Transverse colon (tissue), 4 donors: ENCODE measurements at places on chromosomes 6 and 20.

DNA sequence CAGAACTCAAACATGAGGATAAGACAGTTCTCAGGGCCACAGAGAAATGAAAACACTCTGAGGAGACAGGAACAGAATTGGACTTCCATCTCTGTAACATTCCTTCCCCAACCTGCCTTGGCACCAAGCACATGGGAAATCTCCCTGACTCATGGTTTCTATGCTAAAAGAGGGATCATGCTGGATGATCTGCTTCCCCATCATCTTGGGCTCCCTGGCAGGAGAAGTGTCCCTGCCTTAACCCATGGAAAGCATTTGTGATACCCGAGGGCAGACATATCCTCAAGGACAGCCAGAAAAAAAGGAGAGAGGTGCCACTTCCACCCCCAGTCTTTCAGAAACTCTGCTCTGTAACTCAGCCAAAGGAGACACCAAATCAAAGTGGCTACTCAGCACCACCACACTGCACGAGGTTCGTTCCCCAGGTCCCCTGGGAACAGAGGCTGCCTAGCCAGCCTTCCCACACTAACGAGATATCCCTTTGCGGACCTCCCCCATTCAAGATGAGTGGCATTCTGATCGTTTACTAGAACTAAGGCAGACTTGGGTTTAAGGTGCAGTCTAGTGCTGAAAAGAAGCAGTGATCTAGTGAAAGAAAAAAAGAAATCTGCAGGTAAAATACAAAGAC is 34.8 kb downstream of the BLOC1S5 start:
- no peak for DNase-seq

DNA sequence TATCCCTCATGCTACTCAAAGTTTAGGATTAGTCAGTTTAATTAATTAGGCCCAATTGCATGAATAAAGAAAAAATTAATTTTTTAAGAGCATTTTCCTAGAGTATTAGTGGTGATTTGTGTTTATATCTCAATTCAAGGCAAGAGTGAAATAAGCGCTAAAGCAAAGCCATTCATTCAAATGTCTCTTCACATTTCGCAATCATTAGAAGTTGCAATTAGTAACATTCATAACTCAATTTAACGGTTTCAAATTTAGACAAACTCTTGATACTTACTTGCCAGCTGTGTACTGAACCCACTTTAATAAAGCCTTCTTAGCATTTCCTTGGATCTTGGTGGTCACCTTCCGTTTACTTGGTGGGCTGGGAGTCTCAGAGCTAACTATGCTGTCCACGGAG is 127.2 kb downstream of the SYNE1 start:
- no peak for DNase-seq

DNA sequence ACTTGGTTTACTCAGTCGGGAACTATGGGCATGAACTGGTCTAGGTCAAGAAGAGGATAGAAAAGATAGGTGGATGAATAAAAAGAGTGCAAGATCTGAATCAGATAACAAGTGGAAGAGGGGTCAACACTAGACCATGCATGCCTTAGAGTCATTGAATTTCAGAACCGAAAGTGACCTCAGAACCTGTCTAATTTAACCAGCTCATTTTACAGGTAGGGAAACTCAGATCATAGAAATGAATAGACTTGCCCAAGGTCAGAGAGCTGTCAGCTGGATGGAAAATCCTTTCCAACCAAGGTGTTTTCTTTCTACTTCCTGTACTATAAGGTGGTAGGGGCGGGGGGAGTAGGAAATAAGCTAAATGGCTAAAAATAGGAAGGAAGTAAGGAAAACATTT is 121.4 kb upstream of the ADGRF1 start:
- no peak for DNase-seq

DNA sequence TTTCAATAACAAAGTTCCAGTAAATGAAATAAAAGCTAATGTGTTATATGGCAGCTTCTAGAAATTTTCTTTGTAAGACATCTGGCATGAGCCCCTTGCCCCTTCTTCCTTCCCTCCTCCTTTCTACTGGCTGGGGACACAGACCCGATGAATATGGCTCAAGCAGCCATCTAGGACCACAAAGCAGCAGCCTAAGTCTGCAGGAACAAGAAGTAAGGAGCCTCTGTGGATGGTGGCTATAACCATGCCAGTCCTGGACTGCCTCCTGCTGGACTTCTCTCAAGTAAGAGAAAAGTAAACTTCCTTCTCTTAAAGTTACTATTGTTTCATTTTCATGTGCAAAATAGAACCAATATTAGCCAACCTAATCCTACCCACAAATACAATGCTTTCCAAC is 114.9 kb upstream of the DST start:
- peak; percentile 52 for DNase-seq

GRCh38 chr6:134936931-134937330 is 13.0 kb downstream of the ALDH8A1 start:
- DNase-seq: no peak

- peak; percentile 75 for DNase-seq
Measured at GRCh38 chr6:30885481-30885998, 1.2 kb downstream of the DDR1 start.

GRCh38 chr6:144690666-144691065 is 405.5 kb downstream of the UTRN start:
- DNase-seq: no peak

- no peak for DNase-seq
Measured at GRCh38 chr6:79657238-79657637, 26.1 kb downstream of the SH3BGRL2 start.

DNA sequence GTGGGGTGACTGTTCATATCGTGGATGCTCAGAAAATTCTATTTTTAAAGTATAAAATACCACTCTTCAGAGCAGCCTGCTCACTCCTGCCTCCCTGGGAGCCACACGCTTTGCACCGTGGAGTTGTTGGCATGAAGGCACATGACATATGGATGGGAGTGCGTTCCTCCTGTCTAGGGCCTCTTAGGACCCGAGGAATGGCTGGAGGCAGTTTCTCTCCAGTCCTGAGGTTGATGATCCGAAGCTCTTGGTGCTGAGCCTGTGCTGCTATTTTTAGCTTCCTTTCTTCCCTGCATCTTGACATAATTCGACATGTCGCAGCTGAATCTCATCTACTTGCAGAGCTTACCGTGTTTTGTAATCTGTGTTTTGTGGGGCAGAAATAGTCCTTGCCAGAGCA is 73.9 kb downstream of the PHACTR3 start:
- no peak for DNase-seq

DNA sequence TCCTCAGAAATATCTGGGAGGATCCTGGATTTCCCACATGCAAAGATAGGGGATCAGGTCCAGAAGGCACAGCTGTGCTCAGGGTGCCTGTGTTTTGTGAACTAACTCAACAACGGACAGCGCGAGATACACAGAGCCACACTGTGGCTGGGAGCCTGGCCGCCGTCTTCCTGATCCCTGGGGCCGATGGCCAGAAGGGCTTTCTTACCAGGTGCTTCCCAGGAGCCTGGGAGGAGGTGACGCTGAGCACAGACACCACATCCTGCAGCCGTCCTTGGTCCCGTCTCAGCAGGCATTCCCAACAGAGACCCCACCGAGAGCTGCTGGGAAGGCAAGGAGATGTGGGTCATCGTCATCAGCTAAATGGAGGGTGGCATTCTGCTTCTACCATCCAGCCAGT is 144.6 kb upstream of the AFDN start:
- DNase-seq: no peak

DNA sequence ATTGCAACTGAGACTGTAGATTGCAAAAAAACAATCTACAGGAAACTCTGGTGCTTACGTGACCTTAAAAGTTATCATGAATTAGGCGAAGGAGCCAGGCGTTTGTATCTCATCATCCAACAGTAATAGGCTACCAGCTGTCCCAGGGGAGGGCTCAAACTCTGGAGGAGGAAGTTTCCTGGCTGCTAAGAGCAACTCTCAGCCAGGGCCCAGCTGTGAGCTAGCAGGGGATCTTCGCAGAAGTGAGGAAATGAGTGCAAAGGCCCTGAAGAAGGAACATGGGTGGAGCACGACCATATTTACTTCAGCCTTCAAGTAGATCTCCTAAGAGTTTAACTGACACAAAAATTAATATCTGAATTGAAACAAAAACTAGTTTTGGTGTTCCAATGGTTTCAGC is 686.9 kb upstream of the MAP3K7 start:
- no peak for DNase-seq

- DNase-seq: no peak
Measured at GRCh38 chr20:59579404-59580145, 24.8 kb upstream of the PHACTR3 start.

GRCh38 chr6:149806127-149806526 is 56.6 kb downstream of the PCMT1 start:
- DNase-seq: no peak

DNA sequence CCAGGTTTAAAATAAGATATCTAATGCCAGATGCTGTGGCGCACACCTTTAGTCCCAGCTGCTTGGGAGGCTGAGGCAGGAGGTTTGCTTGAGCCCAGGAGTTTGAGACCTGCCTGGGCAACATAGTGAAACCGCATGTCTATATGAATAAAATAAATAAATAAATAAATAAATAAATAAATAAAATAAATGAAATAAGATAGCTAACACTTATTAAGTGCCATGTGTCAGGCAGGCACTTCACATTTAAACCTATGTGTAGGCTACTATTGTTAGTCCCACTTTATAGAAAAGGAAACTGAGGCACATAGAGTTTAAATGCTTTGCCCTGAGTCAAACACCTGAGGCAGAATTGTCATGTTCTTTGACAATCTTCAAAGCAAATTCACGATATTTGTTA is 32.9 kb upstream of the RREB1 start:
- DNase-seq: no peak

DNA sequence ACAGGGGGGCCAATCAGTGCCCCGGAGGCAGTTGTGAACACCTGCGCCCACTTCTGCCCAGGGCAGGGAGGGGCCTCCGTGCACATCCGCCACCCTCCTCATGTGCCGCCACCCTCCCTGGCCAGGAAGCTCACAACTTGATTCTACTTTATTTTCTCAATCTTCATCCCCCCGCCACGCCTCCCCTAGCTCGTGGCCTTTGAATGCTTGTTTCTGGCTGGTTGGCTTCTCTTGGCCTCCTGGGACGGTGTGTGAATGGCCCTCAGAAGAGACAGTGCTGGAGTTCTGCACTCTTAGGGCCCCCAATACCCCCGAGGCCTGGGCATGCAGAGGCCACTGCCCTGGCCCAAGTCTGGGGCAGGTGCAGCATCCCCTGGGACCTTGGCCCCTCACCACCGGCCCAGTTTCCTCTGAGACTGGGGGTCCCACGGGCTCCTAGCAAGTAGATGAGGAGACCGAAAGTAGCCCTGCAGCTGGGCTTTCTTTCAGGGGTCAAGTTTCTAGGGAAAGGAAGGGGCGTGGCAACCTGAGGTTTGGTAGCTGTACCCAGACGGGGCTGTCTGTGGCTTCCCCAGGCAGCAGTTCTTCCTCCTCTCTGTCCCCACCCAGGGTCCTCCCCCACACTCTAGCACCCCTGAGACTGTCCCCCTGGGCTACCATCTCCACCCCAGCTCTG is 1.3 kb downstream of the RGS19 start:
- DNase-seq: peak; percentile 68

DNA sequence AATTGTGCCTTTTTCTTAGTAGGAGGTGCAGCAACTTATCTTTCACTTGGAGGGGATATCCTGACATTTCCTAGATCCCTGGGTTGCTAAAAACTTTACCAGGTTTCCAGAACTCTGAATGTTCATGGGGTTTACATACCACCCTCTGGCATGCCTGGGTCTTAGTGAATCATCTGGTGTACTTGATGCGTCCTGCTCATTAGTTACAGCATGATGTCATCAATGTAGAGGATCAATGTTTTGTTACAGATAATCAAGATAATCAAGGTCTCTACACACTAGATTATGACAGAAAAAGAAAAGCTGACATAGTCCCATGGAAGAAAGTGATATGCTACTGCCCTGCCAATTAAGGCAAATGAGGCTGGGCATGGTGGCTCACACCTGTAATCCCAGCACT is 27.0 kb downstream of the FITM2 start:
- DNase-seq: no peak

- no peak for DNase-seq
Measured at GRCh38 chr20:19880256-19881079, 122.4 kb downstream of the RIN2 start.

DNA sequence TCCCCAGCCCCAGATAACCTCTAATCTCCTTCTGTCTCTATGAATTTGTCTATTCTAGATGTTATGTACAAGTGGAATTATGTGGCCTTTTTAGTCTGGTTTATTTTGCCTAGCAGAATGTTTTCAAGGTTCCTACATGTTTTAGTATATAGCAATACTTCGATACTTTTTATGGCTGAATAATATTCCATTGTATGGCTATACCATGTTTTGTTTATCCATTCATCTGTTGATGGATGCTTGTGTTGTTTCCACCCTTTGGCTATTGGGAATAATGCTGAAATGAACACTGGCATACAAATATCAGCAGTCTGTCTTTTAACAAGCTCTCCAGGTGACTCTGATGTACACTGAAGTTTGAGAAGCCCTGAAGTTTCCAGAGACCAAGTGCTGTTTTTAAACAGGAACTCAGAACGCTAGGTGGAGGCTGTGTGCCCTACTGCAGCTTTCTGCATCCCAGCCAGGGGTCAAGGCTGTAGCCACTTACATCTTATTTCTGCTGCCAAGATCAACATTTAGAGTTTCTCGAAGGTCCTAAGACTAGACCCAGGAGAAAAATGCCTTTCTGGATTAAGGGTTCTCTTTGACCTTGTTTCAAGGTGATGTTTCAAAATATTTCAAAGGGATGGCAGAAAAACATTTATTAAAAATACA is 123.0 kb downstream of the SOBP start:
- no peak for DNase-seq

DNA sequence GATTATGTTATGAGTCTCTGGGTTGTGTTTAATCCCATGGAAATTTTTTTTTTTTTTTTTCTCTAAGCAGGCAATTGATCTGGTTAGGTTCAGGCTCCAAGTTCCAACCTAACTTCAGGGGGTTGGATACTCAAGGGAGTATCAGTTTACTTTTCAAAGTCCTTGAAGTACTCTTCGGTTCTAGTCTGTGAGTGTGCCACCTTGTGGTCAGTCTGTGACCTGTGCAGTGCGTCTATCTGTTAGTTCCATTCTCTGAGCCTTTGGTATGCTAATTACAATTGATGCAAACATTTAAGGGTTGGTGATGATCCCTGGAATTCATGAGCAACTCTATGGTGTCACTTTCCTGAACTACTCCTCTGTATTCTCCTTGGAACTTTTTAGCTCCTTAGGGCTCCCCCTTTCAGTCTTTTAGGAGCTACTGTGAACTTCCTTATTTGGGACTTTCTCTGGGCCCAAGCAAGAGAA is 342.0 kb downstream of the SOX4 start:
- peak; percentile 32 for DNase-seq

GRCh38 chr6:148671085-148671484 is 75.7 kb upstream of the UST start:
- no peak for DNase-seq
